Kidney glomerular epithelial cell (primary cell): ENCODE measurements at places on chromosomes 5 and 9.

DNA sequence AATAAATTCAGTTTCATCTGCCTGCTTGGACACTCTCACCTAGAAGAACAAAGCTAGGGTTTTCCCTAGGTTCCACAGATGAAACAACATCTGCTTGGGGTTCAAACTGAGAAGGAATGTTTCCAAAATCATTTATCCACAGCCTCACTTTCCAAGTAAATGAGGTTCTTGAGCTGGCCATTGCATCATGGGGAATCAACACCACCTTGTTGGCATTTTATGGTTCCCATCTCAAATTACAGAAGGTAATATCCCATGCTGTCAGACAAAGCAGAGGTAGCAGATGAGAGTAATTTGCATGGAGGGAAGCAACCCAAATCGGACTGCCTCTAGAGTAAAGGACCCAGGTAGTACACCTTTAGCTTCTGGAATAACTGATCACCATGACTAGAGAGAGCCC is 10.5 kb upstream of the NR4A3 start:
- no peak for DNase-seq

- no peak for DNase-seq
These were observed 28.6 kb downstream of the DCAF12 start for GRCh38 chr9:34097865-34098264.

DNA sequence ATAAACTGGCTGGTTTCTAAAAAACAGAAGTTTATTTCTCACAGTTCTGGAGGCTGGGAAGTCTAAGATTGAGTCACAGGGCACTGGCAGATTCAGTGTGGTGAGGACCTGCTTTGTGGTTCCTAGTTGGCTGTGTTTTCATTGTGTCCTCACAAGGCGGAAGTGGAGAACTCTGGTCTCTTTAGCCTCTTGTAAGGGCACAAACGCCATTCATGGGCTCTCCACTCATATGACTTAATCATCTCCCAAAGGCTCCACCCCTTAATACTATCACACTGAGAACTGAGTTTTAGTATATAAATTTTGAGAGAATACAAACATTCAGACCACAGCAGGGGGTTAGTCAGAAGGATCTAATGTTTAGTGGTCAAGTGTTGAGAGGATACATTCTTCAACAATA is 208.2 kb downstream of the SEC61B start:
- DNase-seq = no peak

DNA sequence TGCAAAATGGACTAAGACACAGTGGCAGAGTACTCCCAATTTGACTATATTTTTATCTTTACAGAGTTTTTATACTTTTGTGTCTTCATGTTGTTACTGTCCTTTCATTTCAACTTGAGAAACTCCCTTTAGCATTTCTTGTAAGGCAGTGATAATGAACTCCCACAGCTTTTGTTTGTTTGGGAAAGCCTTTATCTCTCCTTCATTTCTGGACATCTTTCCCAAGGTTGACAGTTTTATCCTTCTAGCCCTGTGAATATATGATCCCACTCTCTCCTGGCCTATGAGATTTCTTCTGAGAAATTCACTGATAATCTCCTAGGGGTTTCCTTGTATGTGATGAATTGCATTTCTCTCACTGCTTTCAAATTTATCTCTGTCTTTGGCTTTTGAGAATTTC is 9.2 kb upstream of the SARDH start:
- no peak for DNase-seq

DNA sequence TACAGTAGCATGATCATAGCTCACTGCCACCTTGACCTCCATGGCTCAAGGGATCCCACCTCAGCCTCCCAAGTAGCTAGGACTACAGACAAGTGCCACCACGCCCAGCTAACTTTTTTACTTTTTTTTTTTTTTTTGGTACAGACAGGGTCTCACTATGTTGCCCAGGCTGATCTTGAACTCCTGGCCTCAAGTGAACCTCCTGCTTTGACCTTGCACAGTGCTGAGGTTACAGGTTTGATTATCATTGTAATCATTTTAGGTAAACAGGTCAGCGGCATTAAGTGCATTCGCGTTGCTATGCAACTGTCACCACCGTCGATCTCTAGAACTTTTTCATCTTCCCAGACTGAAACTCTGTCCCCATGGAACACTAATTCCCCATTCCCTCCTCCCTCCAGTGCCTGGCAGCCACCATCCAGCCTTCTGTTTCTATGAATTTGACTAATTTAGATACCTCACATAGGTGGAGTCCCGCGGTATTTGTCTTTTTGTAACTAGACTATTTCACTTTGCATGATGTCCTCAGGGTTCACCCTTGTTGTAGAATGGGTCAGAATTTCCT is 5.8 kb upstream of the CARD19 start:
- DNase-seq = no peak

DNA sequence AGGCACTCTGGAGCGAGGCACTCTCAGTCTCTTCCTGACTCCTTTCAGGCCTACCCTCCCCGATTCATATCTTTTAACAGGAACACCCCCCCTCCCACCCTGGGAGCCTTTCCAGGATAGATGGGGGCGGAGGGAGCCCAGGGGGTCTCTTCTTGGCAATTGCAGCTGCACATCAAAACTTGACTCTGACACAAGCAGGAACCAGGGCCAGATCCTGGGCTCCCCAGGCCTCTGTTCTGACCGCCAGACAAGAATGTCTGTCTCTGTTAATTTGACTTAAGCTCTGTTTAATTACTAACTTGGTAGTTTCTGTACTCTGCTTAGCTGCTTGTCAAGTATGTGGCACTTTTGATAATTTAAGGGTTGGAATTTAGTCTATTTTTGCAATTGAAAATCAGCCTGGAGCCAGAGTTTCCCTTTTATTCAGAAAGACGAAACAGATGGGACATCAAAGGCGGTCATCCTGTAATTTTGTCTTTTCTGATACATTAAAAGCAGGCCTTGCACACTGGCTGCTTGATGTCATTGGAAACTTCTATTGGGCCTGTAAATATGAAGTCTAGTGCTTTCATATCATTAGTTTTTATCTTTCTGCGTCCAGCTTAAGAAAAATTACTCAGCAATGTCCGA is 43.3 kb downstream of the ACTL7B start:
- no peak for DNase-seq

GRCh38 chr5:138344887-138345622 is 7.0 kb downstream of the FAM53C start:
- no peak for DNase-seq

- DNase-seq = no peak
These were observed 139.3 kb upstream of the IER5L start for GRCh38 chr9:129317179-129318011.

- DNase-seq = no peak
These were observed 18.3 kb upstream of the TERT start for GRCh38 chr5:1312993-1313833.

DNA sequence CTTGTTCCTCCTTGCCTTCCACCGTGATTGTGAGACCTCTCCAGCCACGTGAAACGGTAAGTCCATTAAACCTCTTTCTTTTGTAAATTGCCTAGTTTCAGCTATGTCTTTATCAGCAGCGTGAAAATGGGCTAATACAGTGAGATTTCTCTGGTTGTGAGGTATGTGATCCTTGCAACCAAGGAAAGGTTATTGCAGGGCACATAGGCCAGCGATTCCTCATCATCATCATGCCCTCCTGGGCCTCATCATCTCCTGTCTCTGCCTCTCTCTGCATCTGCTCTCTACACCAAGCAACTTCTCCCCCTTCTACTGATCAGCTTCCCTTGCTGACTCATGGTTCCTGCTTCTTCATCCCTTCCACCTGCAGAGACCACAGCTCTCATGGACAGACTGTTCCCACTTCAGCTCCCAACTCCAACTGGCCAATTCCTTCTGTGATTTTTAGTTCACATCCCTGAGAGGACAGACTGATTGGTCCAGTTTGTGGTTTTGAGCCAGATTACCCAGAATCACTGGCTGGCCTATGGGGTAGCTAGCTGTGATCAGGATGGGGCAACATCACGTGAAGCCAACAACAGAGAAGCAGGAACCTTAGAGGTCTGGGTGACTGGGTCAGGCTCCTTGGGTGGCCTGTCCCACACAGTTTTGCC is 53.1 kb downstream of the LIX1 start:
- no peak for DNase-seq

DNA sequence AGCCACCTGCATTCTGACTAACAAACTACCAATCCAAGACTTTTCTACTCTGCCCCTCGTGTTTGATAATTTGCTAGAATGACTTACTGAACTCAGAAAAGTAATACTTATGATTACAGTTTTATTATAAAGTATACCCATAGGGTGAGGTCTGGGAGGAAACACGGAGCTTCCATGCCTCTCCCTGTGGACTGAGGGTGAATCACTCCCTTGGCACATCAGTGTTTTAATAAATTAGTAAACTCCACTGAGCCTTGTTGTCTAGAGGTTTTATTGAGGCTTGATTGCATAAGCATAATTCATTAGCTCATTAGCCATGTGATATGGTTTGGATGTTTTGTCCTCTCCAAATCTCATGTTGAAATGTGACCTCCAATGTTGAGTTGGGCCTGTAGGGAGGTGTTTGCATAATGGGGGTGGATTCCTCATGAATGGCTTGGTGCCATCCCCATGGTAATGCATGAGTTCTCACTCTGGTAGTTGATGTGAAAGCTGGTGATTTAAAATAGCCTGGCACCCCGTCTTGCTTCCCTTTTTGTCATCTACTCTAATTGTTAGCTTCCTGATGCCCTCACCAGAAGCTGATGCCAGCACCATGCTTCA is 233.6 kb upstream of the TRPC7 start:
- no peak for DNase-seq

- DNase-seq = peak; percentile 12
These were observed 746.7 kb upstream of the TYRP1 start for GRCh38 chr9:11946531-11946930.

DNA sequence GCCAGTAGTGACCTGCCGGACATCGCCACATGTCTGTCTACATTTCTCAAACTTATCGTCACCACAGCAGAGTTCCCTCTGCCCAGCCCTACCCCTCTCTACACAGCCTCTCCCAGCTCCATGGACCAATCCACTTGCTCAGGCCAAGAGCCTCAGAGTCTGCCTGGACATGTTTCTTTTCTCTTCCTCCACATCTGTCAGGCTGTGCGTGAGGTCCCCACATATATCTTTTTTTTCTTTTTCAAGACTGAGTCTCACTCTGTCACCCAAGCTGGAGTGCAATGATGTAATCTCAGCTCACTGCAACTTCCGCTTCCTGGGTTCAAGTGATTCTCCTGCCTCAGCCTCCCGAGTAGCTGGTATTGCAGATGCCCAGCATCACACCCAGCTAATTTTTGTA is 62.7 kb upstream of the GGTA1 start:
- DNase-seq = no peak

GRCh38 chr9:123718188-123718587 is 211.7 kb downstream of the DENND1A start:
- no peak for DNase-seq

- DNase-seq = no peak
These were observed 77.5 kb upstream of the ZNF169 start for GRCh38 chr9:94181408-94182181.

- no peak for DNase-seq
These were observed 23.2 kb downstream of the CDK5RAP2 start for GRCh38 chr9:120556775-120557174.

GRCh38 chr9:107620801-107621200 is 131.2 kb upstream of the KLF4 start:
- DNase-seq = no peak

- no peak for DNase-seq
These were observed 58.2 kb downstream of the ZNF354C start for GRCh38 chr5:179118338-179118737.

GRCh38 chr5:61253547-61253946 is 78.5 kb upstream of the ZSWIM6 start:
- DNase-seq = no peak

- no peak for DNase-seq
These were observed 2.4 kb downstream of the ANXA6 start for GRCh38 chr5:151154931-151155774.

DNA sequence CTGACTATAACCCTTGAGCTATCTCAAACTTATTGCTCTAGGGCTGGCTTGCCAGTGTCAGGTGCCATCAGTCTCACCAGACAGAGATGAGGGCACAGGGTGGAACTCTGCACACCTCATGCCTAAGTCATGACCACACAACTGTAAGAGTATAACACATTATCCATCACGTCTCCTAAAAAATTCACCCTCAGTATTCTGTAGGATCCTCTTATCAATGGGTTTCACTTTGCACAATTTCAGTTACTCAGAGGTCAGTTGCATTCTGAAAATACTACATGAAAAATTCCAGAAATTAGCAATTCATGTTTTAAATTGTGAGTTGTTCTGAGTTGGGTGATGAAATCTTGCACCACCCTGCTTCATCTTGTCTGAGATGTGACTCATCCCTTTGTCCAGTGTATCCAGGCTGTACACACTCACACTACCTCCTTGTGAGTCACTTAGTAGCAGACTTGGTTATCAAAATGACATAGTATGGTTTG is 690.9 kb upstream of the CDH18 start:
- DNase-seq = peak; percentile 50

- DNase-seq = no peak
These were observed 20.5 kb upstream of the B4GALT1 start for GRCh38 chr9:33187519-33188218.

- peak; percentile 25 for DNase-seq
These were observed 337.4 kb downstream of the GLIS3 start for GRCh38 chr9:3962496-3962895.

GRCh38 chr5:124057724-124058231 is 545.8 kb downstream of the CSNK1G3 start:
- no peak for DNase-seq

- DNase-seq = peak; percentile 96
These were observed 77.7 kb downstream of the FOXD1 start for GRCh38 chr5:73370640-73371583.

DNA sequence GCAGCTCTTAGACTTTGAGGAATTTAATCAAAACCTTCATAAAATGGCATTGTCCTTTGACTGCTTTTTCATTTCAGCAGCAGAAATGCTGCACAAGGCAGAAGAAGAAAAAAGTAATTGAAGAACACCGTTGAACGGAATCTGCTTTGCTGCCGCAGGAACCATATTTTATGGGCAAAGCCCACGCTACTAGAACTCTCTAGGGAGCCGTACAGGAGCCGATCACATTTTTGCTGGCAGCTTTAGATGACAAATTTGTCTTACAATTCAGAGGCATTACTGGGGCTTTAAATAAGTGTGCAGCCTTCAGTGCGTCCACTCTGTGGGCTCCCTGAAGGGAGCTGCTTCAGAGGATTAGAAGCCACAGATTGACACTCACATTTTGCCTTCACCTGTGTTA is 5.4 kb downstream of the CFAP90 start:
- DNase-seq = no peak

DNA sequence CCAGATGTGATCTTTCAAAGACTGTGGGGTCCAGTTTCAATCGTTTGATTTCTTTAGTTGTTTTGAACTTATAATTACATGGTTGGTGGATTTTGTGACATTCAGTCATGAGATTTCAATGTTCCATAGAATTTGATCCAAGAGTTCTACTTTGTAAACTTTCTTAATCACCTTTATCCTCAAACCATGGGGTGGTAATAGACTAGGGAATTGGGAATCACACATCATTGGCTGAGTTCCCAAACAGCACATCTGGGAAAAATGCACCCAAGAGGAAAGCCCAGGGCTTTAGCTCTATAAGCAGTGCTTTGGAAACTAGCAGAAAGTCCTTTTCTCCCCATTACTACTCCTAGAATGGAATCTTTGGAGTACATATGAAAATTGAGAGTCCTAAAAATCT is 177.6 kb downstream of the NNT start:
- DNase-seq = no peak

- no peak for DNase-seq
These were observed 20.0 kb upstream of the PITX1 start for GRCh38 chr5:135053989-135054388.

- no peak for DNase-seq
These were observed 21.3 kb downstream of the WNK2 start for GRCh38 chr9:93205045-93205768.

GRCh38 chr9:37032713-37033112 is 1.4 kb downstream of the PAX5 start:
- no peak for DNase-seq

- no peak for DNase-seq
These were observed 21.4 kb upstream of the ANXA2R start for GRCh38 chr5:43061352-43062075.
